ENCODE measurements at places on chromosomes 7 and 10.

GRCh38 chr10:78274491-78274890 lies 240.8 kb downstream of the RPS24 start:
- DNase-seq = no peak

GRCh38 chr7:74092964-74093471 lies 9.4 kb downstream of the LIMK1 start:
- no peak for DNase-seq

DNA sequence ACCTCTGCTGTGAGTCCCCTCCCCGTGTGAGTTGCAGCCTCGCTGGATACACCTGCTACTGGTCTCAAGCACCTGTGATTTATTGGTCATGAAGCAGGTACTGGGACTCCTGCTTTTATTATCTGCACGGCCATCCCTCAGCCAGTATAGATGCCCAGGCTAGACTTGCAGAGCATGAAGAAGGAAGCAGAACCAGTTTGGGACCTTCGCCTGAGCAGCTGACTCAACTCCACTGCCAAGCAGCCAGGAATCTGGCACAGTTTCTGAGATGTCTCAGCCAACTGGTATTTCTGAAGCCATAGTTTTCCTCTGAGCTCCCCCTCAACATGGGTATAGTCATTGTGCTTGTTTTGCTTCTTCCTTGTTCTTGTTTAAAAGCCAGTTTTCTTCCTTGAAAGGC lies 28.0 kb upstream of the SLC39A12 start:
- DNase-seq = no peak

GRCh38 chr10:36096576-36096975 lies 454.5 kb upstream of the FZD8 start:
- DNase-seq = no peak

DNA sequence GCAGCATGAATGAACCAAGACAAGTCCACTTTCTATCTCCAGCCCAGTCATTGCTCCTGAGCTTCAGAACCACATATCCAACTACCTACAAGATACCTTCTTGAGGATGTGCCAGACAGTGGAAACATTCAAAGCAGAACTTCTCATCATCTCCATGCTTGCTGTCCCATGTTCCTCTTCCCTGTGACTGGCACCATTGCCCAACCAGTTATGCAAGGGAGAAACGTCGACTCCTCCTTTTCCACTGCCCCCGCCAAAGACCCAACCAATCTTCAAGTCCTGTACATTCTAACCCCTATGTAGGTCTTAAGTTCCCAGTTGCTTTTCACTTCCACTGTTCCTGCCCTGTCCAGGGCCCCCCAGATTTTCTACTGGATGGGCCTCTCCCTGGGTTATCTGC lies 225.7 kb downstream of the RPS24 start:
- DNase-seq = no peak

GRCh38 chr10:110368002-110368401 lies 63.3 kb upstream of the SMNDC1 start:
- no peak for DNase-seq

- DNase-seq = no peak
Measured at GRCh38 chr10:114437473-114438292, 33.4 kb upstream of the AFAP1L2 start.

- DNase-seq = no peak
Measured at GRCh38 chr10:53977267-53977666, 823.8 kb downstream of the PCDH15 start.

DNA sequence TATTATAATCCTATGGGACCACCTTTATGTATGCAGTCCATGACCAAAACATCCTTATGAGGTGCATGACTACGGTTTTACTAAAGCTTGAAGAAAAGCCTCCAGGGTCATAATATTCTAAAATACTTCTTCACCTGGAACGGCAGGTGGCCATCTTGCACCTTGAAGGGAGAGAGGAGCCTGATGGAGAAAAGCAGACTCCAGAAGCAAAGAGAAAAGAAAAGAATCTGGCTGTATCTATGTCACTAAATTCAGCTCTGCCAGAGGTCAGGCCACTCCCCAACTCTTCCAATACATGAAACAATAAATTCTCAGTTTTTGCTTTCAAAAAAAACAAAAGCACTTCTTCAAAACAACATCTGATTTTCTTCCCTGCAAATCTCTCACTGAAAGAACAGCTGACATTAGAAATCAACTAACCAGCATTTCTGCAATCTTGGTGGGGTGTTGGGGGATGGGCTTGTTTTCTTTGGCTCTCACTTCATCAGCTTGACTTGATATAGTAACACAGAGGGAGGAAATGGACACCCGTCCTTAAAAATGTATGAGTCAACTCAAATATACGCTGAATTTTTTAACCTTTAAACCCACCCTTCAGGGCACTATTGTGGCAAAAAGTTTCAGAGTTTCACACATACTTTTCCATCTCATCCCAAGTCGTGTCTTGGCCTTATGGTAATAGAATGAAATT lies 21.7 kb downstream of the HIBADH start:
- no peak for DNase-seq

DNA sequence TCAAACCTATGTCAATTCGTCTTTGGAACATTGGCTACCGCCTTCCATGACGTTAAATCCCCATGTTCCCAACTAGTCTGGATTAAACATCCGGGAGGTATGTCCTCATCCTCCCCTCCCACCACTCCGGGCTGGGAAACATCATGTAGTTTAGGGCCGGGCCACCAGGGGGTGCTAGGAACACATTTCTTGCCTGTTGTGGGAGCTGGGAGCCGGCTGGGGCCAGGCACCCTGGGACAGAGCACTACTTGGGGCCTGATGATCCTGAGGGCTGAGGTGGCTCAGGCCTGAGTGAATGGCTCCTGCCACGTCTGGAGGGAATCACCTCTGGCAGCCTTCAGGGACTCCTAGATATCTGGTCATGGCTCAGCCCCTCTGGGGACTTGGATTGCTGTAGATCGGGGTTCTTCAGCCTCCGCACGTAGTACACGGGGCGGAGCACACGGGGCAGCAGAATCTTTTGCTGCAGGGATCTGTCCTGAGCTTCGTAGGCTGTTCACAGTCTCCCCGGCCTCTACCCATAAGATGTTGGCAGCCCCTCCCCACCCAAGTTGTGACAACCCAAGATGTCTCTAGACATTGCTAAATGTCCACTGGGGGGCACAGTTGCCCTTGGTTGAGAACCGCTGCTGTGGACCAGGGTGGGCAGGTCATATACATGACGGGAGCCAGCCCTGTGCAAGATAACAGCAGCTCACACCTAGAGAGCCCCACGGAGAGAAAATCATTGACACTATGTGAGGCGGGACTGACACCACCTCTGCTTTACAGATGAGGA lies 141.2 kb upstream of the ZNF716 start:
- DNase-seq = no peak

DNA sequence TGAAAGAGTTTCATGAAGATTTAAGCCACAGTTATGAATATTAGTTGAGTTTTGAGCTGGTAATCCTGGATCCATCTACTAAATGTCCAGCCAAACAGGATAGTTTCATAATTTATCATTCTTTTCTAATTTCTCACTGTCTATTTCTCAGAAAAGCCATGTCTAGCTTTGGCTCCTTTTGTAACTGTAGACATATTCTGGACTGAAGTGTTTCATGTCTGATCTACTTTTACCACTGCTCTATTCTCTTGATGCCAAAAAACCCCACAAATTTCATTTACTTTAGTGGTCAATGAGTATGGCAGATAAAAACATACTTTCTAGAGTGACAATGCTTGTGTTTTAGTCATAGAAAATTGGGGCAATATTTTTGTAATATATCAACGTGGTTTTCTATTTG lies 61.2 kb downstream of the ICA1 start:
- DNase-seq = no peak

Measured in stimulated activated CD8-positive, alpha-beta memory T cell treated with anti-CD3 and anti-CD28 coated beads, Interleukin-4, amount 100 ng/mL, for 1 hour (primary cell).